A549 treated with AZD2906 at 1 μM for 4 hours (cell line): ENCODE measurements at places on chromosomes 2 and 18. TPM values are rescaled to one million over a fixed set of nuclear protein-coding genes. Genes with fewer than 3 reads are reported as not detected.

The PLEK gene
- not detected in 5 replicates for total RNA-seq

The GPAT2 gene
- total RNA-seq = 0.02 TPM in 1 of 5 replicates, not detected in the others

The ALPI gene
- total RNA-seq = 0.05 TPM in 1 of 5 replicates, not detected in the others

The B3GNT7 gene
- 1.8 to 2.4 TPM (median 2.2 TPM) in 5 replicates for total RNA-seq

The ADRA2B gene
- total RNA-seq = 0.14 to 0.18 TPM (median 0.14 TPM) in 5 replicates

The TPRKB gene
- total RNA-seq = 70.9 to 81.8 TPM (median 73.9 TPM) in 5 replicates

The TACR1 gene
- total RNA-seq = 0.02 to 0.13 TPM (median 0.05 TPM) in 5 replicates

The IGFBP2 gene
- 60.0 to 98.1 TPM (median 93.1 TPM) in 5 replicates for total RNA-seq

The LINC00305 gene
- total RNA-seq = not detected in 5 replicates

The ACMSD gene
- total RNA-seq = not detected in 5 replicates

The C18orf54 gene
- total RNA-seq = 2.1 to 3.2 TPM (median 3.0 TPM) in 5 replicates

The MYOM1 gene
- 0.10 to 0.32 TPM (median 0.13 TPM) in 5 replicates for total RNA-seq

The KCNJ3 gene
- total RNA-seq = not detected in 5 replicates

The FLACC1 gene
- total RNA-seq = 0.14 to 0.20 TPM (median 0.17 TPM) in 3 of 5 replicates, not detected in the others

The RAX gene
- total RNA-seq = 0.01 TPM in 1 of 5 replicates, not detected in the others

The LYPD6 gene
- 0.04 to 0.08 TPM (median 0.07 TPM) in 5 replicates for total RNA-seq

The RAB17 gene
- total RNA-seq = 0.14 to 0.43 TPM (median 0.28 TPM) in 5 replicates

The CYBRD1 gene
- 24.8 to 32.5 TPM (median 30.7 TPM) in 5 replicates for total RNA-seq

The ATL2 gene
- 44.5 to 68.2 TPM (median 48.5 TPM) in 5 replicates for total RNA-seq

The PARD6G gene
- total RNA-seq = 1.4 to 3.5 TPM (median 3.4 TPM) in 5 replicates

The TMEM178A gene
- 0.10 to 0.16 TPM (median 0.13 TPM) in 5 replicates for total RNA-seq

The SERPINB3 gene
- 0.06 to 0.14 TPM (median 0.09 TPM) in 5 replicates for total RNA-seq
